ENCODE measurements at places on chromosomes 16 and 17.

DNA sequence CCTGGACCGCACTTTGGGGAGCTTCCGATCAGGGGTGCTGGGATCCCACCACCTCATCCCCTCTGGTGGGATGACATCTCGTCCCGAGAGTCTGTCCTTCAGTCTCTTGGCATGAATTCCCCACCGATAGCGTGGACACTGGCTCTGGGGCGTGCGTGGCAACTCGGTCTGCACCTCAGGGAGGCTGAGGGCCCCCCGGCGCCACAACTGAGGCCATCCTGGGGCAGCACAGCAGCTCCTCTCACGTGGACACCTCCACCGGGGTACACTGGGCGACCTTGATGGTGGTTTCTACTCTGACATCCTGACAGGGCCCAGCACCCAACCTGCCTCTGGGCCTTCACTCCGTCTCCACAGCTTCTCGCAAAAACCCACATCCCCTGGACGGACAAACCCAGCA is 8.6 kb downstream of the PDIA2 start:
- no peak for DNase-seq

GRCh38 chr17:64658931-64659330 is 3.2 kb downstream of the SMURF2 start:
- DNase-seq: no peak

DNA sequence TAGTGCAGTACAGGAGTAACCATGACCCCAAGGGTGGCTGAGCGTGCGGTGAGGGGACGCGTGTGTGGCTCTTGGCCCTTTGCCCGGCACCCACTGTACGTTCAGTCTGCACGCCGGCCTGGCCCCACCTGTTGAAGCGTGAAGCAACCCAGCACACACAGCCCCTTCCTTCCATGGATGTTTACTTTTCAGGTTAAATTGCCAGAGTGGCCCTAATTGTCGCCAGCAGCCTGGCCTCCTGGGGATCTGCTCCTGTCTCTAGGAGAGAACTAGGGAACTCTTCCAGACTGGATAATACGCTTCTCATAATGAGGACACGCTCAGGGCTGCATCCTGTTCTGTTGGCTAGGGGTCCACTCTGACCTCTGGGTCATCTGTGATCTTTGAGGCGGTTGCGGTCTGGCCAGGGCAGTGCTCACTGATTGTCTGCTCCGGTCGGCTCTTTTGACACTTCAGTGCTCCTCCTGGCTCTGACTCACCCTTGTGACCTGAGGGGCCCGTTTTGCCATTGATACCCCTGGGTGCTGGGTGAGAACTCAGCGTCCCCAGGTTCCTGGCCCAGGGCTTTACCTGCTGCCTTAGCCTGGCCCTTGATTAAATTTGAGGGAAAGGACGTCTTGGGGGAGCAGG is 27.7 kb downstream of the TPSG1 start:
- DNase-seq: no peak

DNA sequence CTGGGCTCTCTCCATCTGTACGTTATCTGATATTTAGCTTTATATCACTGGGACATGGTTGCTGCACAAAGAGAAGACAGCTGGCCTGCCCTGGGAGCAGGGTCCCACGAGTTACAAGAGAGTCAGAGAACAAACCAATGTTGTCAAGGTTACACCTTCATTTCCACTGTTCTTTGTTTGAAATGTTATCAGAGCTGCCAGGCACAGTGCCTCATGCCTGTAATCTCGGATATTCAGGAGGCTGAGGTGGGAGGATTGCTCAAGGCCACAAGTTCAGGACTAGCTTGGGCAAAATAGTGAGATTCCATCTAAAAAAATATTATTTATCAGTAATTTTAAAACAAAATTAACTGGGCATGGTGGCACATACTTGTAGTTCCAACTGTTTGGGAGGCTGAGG is 34.6 kb downstream of the ATP6V0A1 start:
- no peak for DNase-seq

DNA sequence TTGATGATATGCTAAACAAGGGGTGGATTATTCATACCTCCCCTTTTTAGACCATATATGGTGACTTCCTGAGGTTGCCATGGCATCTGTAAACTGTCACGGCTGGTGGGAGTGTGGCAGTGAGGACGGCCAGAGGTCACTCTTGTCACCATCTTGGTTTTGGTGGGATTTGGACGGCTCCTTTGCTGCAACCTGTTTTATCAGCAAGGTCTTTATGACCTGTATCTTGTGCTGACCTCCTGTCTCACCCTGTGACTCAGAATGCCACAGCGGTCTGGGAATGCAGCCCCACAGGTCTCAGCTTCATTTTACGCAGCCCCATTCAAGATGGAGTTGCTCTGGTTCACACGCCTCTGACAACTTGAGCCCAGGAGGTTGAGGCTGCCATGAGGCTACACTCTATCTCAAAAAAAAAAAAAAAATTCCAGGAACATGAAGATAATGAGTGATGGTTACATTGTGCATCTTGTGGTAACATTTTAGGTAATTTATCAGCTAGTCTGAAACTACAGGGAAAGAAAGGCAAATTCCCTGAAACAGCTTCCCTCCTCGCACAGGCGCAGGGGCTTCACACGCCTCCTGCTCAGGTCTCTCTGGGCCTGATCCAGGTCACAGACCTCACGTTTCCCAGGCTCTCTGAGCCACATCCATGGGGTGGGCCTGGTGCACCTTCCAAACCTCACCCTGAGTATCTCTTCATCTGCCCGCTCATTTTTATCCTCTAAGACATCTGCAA is 15.3 kb upstream of the UBE2I start:
- no peak for DNase-seq

DNA sequence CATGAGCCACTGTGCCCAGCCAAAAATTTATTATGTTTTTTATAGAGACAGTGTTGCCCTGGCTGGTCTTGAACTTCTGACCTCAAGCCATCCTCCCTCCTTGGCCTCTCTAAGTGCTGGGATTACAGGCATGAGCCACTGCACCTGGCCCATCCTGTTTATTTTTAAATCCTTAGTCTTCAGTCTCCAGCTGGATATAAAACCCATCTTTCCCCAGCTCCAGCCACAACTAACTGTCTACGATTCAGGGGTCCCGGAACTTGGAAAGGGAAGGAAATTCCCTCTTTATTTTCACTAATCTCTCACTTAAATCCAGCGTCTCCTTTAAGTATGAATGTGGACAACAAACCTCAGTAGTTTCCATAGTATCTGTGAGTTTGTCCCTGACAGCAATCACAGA is 62.2 kb downstream of the IQCK start:
- no peak for DNase-seq

- no peak for DNase-seq
These were observed 25.3 kb downstream of the IGF2BP1 start for GRCh38 chr17:49022391-49022941.

- DNase-seq: no peak
These were observed 1.0 kb downstream of the SSTR2 start for GRCh38 chr17:73165616-73166404.

DNA sequence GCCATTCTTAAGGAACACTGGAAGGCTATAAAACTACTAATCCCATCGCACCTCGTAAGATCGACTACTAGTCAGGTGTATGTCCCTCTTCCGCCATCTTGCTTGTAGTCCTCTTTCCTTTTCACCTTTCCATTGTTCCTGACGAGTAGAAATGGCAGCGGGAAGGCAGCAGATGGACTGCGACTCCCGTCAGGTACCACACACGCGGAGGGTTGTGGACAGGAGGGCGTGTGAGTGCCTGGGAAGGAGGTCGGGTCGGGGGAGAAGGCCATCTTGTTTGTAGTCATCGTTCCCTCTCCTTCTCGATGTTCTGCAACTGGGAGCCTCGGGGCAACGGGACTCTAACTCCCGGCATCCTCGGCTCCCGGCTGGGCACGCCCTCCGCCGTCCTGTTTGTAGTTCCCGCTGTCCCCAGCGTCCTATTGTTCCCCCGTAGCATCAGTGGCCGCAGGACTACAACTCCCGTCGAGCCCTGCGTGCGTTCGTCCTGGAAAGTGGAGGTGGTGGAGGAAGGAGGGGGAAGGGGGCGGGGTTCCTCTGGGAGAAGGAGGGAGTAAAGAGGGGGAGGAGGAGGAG is 324 bp upstream of the FBXL19 start:
- peak; percentile 93 for DNase-seq

DNA sequence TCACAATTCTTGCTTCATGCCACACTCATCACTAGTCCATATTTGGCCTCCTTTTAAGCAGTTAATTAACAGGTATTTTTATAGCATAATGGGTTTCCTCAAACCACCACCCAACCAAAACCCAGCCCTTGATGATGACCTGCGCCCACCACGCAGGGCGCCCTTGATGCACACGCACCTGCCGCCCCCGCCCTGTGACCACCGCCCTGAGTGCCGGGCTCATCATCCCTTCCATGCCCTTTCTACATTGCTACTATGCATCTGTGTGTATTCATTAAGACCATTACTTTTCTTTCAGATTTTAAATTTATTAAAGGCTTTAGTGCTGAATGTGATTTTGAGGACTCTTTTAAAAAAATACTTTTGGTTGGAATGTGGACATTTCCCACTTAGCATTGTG is 204.8 kb upstream of the CHMP6 start:
- no peak for DNase-seq

- DNase-seq: no peak
These were observed 1.9 kb downstream of the CDH11 start for GRCh38 chr16:65119901-65120401.

DNA sequence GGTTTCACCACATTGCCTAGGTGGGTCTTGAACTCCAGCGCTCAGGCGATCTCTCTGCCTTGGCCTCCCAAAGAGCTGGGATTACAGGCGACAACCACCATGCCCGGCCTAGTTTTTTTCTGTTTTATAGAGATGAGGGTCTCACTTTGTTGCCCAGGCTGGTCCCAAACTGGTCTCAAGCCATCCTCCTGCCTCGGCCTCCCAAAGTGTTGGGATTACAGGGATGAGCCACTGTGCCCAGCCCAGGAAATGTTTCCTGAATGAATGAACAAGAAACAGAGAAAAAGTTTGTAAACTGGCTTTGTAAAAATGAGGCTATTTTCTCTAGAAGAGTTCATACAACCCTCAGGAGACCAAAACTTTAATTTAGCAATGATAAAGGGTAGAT is 68.0 kb downstream of the WWP2 start:
- no peak for DNase-seq

DNA sequence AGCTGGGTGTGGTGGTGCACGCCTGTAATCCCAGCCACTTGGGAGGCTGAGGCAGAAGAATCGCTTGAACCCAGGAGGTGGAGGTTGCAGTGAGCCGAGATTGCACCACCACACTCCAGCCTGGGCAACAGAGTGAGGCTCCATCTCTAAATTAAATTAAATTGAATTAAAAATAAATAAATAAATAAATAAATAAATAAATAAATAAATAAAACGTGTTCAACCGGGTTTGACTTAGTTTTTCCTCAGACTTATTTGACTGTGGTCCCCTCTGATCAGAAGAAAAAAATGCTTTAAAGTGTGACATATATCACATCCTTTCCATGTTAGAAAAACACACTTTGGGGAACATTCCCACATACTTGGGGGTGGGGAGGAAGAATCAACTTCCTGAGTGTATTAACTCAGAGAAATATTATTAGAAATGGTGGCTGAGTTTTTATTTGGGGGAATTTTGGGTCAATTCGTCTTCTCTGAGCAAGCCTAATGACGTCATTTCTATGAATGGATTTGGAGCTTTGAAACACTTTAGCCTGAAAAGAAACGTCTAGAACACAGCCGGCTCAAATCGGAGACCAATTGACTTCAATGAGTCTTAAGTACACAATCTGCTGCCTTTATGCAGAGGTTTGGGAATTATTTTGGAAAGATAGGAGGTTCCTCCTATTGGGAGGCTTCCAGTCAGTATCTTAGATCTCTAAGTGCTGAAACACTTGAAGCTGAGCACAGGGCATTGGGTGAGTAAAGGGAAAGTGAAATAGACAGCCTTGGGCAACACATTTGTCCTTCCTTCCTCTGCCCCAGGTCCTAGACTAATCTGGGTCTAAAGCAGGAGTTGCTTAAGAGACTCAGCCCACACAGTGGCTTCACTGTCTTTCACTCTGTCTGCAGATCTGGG is 132.6 kb downstream of the PITPNC1 start:
- DNase-seq: no peak

DNA sequence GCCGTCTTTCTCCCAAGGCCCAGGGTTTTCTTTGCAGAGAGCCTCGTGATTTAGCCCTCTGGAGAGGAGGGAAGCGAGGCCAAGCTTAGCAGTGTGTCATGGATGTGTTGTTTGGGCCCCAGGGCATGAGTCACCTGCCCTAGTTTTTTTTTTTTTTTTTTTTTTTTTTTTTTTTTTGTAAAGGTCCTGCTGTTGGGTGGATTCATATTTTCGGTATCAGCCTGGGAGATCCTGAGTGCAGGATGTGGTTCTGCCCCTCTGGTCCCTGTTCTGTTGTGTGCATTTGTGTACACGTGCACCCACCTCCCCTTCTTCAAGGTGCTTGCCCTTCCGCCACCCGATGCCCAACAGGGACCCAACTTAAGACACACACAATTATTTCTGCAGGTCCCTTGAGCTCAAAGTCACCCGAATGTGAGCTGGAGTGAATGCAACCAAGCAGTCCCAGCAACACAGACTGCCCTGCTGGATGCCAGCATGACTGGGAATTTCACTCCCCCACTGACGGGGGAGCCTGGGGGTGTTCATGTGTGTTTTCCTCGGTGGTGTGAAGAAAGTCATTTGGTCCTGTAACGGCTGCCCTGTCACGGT is 265.8 kb upstream of the TNRC6C start:
- no peak for DNase-seq

- DNase-seq: peak; percentile 30
These were observed 11.0 kb downstream of the ACSM3 start for GRCh38 chr16:20774703-20775362.

DNA sequence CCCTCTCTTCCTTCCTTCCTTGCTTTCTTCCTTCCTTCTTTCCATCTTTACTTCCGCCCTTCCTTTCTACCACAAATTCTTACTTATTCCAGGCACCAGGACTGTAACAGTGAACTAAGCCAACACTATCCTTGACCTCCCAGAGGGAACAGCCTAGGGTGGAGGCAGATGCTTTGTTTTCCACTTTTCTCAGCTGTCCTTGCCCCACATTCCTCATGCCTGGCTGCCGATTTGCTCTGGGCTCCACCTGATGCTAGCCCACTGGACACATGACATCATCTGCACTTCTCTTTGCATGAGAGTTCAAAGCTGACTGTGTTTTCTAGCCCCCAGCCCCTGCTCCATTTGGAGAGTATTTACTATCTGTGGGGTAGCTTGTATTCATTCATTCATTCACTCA is 283.0 kb downstream of the MAF start:
- DNase-seq: no peak

- no peak for DNase-seq
These were observed 40.0 kb upstream of the CD300E start for GRCh38 chr17:74663561-74663960.

DNA sequence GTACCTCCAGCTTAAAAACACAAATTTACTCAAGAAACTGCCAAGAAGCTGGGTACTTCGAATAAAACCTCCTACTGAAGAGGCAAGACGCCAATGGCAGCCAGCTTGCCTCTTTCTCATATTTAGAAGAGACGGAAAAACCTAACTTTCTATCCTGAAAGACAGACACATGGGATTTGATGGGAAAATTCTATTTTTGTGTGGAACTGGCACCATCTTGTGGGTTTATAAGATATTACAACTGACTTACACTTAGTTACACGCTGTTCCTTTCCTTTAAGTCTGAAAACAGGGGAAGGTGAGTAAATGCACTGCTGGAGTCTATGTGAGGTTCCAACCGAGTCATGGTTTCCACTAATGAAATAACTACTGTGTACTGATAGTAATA is 10.3 kb downstream of the ZNF18 start:
- no peak for DNase-seq
